SK-N-SH treated with all-trans-retinoic acid at 6 μM for 48 hours (cell line): ENCODE measurements at places on chromosomes 11 and 22.

DNA sequence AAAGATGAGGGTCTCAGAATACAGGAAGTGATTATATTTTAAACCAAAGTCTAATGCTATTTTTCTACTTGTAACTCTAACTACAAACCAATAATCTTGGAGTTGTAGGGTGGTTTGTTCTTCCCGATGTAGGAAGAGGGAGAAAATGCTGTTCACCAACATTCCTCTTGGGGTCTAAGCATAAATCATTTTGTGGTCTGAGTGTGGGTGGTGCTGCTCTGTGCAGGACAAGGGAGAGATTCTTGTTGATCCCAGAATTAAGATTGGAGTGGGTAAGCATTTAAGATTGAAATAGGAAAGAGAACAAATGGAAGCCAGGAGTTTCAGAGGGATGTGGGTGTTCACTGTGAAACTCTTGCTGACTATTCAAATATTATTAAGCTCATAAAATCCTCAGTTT is 38.6 kb upstream of the MMP13 start:
- no peak for ATAC-seq

DNA sequence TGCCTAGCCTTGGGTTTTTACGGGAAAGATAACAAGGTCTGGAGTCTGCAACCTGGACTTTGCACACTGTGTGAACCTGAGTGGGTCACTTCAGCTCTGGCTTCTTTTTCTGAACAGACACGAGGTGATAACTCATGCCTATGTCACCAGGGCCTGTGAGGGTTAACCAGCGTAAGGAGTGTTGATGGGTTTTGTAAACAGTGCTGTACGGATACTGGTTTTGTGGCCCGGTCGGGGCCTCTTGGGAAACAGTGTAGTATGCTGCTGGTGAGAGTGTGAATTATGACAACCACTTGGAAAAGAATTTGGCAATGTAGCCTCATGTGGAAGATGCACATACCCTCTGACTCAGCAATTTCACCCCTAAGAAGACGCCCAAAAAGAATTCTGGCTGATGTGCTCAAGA is 266.8 kb downstream of the MN1 start:
- no peak for ATAC-seq

- no peak for ATAC-seq
Observed at GRCh38 chr22:37498289-37498909, 12.2 kb upstream of the MFNG start.

GRCh38 chr11:76156971-76157427 is 49.3 kb downstream of the WNT11 start:
- no peak for ATAC-seq

DNA sequence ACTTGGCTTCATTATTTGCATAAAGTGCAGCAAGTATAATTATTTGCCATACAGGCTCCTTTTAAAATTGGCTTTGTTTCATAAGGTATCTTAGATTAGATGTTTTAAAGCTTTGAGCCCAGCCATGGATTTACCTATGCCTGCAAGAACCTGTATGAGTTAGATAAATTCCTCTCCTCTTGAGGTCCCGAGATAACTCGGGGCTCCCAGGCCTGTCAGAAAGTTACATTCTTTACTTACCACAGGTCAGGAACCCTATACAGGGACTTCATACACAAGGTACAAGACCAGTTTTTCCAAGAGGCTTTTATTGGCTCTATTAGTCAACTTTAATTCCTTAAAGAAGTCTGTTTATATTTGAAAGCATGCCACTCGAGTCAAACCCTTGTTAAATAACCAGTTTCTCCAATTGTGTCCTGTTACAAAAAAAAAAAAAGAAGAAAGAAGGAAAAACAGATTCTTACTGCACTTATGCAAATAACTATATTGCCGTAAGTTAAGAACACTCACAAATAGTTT is 2.3 kb upstream of the C1QTNF6 start:
- ATAC-seq, result no peak
